ENCODE measurements at places on chromosomes 6 and 20.

GRCh38 chr20:46705378-46705729 lies 4.1 kb upstream of the SLC2A10 start:
- no peak for DNase-seq

GRCh38 chr6:105401247-105402089 lies 1.4 kb downstream of the PREP start:
- DNase-seq: no peak

DNA sequence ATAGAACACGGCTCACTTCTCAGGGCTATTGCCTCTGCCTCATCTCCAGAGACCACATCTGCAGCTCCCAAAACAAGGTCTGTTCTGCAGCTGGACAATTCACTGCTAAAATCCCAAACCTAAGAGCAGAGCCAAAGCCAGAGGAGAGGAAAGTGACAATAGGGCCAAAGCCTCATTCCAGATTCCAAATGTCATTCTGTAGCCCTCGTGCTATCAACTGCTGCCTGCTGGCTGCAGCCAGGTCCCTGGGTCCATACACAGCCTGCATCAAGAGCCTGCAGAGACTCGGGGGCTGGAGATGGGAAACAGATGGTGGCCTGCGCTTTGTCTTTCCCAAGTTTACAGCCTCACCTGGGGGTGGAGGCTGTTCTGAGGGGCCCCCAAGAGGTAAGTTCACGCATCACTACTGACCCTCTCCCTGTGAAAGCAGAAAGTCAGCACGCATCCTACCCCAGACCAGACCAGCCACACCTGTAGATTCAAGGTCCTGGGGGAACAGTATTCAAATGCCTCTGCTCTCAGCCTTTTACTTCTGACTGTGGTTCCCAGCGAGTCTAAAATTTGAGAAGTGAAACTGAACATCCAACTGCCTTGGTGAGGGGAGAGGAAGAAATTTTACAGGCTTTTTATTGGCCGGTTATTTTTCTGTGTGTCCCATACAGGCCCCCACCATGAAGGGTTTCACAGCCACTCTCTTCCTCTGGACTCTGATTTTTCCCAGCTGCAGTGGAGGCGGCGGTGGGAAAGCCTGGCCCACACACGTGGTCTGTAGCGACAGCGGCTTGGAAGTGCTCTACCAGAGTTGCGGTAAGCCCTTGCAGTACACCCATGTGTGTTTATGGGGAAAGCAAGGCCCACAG lies at the start of gene LY86:
LY86 (plus strand) TSS at position 657 of the 860 bp plus-strand sequence; CDS start at position 672, 15 bp downstream.
- DNase-seq: no peak

DNA sequence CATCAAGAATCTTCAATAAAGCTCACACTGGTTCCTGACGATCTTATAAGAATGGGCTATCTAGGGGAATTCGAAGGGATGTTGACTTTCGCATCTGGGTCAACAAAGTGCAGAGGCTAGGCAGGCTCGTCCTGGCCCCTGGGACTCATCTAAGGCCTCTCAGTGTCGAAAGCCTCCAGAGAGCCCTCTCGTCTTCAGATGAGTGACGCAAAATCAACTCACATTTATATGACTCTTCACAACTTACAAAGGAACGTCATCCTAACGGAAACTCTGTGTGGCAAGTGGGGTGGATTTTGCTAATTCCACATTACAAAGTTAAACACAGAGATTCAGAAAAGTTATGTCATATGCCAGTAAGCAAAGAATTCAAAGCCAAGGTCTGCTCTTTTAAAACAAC lies 270.5 kb upstream of the EXOC2 start:
- DNase-seq: no peak

GRCh38 chr6:30530014-30530413 lies 26.3 kb downstream of the GNL1 start:
- no peak for DNase-seq

- no peak for DNase-seq
Measured at GRCh38 chr20:52294106-52294628, 102.6 kb upstream of the ZFP64 start.

GRCh38 chr20:38723017-38723847 lies 1.1 kb upstream of the SLC32A1 start:
- DNase-seq: no peak

GRCh38 chr6:1510239-1510638 lies 99.5 kb upstream of the FOXC1 start:
- DNase-seq: no peak

- DNase-seq: no peak
Measured at GRCh38 chr6:19635728-19636127, 201.4 kb upstream of the ID4 start.

DNA sequence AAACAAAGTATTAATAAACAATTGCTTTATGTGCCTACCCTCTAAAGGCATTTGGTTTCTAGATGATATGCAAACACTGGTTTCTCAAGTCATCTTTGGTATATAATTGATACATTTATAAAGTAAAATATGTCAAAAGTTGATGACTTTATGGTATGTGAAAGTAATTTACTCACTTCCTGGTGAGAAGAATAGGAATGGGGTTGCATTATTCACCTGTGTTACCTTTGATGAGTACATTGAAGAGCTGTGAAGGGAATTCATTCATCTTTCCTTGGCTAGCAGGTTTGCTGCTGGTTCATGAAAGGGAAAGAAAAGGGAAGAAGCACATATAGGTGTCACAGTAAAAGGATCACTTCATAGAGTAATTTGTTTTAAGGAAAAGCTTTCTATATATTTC lies 20.4 kb downstream of the RNF217 start:
- no peak for DNase-seq

DNA sequence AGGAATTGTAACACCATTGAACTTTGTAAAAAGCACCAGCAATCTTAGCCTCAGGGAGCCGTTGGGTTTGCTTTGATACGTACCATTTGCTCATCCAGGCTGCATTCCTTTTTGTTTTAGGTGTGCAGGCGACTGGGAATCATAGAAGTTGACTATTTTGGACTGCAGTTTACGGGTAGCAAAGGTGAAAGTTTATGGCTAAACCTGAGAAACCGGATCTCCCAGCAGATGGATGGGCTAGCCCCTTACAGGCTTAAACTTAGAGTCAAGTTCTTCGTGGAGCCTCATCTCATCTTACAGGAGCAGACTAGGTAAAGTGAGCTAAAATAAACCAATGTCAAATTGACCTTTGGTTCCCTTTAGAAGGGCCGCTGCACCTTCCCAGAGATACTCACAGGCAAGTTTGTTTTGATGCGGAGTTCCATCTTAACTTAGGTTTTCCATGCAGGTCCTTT lies 1.6 kb downstream of the MYLIP start:
- no peak for DNase-seq

- DNase-seq: no peak
Measured at GRCh38 chr20:573414-574296, 30.1 kb upstream of the CSNK2A1 start.

DNA sequence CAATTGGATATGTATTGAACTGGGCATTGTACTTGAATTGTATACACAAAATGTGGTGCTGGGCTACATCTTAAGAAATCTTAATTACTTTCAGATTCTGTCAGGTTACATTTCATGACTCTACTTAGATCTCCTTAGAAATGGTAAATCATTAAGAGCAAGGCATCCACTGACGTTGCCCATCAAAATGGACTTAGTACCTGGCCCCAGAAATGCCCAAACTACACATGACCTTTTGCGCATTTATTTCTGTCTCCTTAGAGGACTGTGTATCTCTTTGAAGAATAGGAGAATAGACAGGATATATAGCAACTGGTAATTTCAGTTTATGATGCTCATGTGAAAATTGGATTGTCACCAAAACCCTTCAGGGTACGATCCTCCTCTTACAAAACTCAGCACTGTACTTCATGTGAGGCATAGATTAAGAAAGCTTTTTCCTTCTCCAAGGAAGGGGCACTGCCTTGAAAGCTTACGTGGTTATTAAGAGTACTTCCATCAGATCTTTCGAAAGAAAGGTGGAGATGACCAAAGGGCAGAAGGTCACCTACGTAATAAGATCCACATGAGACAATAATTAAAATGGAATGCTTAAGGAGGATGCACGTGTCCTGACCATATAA lies 61.4 kb upstream of the BMP2 start:
- DNase-seq: no peak
